ENCODE measurements at places on chromosomes 2 and 18.

GRCh38 chr18:26403491-26403890 lies 144.9 kb downstream of the KCTD1 start:
- no peak for DNase-seq

DNA sequence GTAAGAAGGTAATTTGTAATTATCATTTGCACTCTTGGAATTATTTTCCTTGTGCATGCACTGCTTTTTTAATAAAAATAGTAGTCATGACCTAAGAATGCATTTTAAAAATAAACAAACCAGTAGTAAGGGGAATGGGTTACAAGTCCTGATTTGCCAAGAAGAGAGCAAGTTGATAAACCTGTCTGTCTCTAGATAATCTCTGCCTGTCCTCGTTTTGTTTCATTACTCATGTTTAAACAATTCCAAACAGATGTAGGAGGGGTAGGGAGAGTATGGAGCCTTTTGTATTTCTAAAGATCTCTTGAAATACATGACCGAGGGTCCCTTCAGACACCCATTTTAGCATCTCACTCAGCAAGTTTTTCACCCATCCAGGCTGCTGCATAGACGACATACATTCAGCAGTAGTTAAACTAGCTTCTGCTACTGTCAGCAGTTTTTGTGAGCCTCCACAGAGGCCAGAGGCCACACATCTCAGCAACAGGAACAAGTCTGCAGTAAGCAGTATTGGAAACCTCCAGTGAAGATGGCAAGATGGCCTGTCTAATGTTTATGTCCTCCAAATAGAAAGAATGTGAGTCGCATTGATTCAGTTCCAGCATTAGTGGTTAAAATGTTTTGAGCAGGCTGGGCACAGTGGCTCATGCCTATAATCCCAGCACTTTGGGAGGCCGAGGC lies 2.3 kb upstream of the EXOC6B start:
- peak; percentile 93 for DNase-seq

DNA sequence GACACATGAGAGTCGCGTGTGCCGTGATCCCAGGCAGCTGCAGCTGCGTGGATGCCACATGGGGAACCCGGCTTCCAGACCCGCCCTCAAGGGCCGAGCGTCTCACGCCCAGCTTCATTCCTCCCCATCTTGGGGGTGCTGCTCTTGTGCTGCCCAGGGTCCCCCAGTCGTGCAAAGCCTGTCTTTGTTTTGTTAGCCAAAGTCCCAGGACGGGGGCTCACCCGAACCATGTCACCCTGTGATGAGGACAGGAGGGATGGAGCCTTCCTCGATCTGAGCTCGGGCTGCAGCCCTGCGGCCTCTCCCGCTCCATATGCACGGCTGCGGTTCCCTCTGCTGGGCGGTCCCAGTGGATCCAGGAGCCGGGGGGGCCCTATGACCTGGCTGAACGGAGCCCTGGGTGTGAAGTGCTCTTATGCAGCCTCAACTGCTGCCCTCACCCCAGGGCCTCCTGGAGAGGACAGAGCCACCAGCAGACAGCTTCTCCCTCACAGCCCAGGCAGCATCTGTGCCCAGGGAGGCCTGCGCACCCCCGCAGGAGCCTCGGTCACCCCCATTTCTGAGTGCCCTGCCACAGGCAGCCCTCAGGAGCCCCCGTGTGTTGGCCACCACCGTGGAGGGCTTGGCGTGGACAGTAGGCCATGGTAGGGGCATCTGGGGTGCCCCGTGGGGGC lies 99.0 kb upstream of the CTDP1 start:
- DNase-seq: no peak

- peak; percentile 7 for DNase-seq
Measured at GRCh38 chr2:211367293-211367692, 810.9 kb downstream of the CPS1 start.

DNA sequence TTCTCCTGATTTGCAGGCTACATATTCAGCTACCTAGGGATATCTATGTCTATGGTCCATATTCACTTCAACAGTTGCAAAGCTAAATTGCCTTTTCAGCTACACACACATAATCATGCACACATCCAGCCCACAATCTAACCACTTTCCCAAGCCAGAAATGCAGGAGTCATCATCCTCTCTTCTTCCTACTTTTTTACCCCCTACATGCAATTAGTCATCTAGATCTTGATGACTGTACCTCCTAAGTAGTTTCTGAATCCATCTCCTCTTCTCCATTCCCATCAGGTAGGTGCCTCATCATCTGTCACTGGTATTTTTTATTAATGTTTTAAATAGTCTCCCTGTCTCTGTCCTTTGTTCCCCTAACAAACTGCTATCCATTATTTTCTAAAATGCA lies 23.7 kb upstream of the SPRED2 start:
- DNase-seq: peak; percentile 81

GRCh38 chr2:129422028-129422427 lies 557.4 kb upstream of the RAB6C start:
- DNase-seq: no peak

GRCh38 chr2:189312643-189313042 lies 128.6 kb upstream of the WDR75 start:
- peak; percentile 4 for DNase-seq

DNA sequence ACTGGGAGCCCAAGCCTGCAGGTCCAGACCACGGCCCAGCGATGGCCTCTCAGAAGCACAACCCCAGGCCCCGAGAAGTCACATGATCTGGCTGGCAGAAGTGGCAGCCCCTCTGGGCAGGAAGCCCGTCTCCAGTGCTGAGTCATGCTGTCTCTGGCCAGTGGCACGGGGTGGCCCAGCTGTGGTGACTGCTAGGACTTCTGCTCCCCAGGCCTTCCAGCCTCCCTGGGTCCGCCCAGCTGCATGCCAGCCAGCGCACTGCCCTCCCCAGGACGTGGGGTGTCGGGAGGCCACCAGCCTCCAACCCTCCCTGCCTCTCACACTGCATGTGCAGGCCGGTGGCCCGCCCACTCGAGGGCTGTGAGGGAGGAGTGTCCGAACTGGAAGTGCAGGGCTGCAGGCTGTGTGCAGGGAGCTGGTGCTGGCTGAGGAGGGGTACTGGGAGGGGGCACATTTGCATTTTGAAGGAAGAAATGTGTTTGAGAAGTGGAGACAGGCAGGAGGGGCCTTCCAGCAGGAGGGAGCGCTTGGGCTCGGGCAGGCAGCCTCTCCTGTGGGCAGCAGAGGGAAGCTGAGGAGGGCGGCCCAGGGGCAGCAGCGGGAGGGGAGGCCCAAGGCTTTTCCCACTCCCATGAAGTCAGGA lies 17.0 kb upstream of the HPCAL1 start:
- DNase-seq: peak; percentile 24

DNA sequence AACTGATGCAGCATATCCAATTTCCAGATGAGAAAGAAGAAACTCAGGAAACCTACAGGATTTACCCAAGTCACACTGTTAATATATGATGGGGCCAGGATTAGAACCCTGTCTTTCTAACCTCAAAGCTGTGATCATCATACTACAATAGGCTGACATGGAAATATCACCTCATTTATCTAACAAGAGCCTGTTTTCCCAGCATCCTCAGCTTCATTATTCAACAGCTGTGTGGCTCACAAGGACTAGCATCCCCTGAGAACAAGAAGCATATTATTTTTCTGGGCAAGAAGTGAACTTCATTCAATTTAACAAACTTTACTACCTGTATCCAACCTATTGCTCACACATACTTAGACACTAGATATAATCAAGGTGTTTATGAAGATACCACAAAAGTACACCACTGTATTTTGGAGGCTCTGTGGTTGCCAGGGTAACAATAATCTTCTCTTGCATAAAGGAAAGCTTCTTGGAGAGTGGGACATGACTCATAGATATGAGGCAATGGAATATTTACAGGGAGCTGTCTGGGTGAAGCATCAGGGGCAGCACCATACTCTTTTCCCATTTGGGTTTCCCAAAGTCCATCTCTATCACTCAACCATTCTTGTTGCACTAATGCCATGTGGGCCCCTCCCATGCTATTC lies 218.2 kb downstream of the RAD51AP2 start:
- DNase-seq: peak; percentile 95

- DNase-seq: peak; percentile 22
Measured at GRCh38 chr2:62687636-62688035, 17.9 kb upstream of the EHBP1 start.

DNA sequence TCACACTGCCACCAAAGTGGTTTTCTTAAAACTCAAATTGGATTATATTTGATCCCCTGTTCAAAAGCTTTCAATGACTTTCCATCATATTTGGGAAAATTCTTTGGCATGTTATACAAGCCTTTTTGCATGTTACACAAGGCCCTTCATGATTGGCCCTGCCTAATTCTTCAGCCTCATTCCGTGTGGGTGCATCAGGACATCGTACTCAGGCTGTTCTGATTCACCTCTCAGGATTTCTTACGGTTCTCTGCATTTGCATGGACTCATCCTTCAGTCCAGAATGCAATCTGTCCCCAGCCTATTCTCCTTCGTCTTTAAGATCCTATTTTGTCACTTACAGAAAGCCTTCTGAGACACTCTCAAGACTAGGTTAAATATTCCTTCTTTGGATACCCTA lies 107.8 kb downstream of the LYPD1 start:
- DNase-seq: no peak

Measured in amniotic epithelial cell (primary cell).